ENCODE measurements at places on chromosomes 16 and 17.

DNA sequence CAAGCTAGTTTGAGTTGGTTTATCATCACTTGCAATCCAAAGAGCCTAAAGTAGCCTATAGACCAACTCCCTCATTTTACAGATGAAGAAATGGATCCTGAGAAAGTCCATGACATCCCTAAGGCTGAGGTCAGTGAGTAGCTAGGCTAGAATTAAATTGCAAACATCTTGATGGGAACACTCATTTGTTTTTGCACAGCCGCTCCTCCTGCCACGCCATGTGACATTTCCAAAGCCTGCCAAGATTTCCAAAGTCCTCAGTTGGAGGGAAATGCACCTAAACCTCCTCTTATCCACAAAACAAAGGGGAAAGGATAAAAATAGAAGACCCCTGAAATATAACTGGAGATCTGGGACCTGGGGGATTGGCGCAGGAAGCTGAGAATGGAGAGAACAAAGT, 15.0 kb downstream of the TMEM92 start:
- no peak for DNase-seq

- DNase-seq, result peak; percentile 21
These were observed 18.3 kb downstream of the CIITA start for GRCh38 chr16:10895053-10895946.

GRCh38 chr16:58377932-58378331, 14.3 kb upstream of the GINS3 start:
- DNase-seq, result no peak

- DNase-seq, result no peak
These were observed 53.3 kb upstream of the KCNJ16 start for GRCh38 chr17:70021726-70022125.

DNA sequence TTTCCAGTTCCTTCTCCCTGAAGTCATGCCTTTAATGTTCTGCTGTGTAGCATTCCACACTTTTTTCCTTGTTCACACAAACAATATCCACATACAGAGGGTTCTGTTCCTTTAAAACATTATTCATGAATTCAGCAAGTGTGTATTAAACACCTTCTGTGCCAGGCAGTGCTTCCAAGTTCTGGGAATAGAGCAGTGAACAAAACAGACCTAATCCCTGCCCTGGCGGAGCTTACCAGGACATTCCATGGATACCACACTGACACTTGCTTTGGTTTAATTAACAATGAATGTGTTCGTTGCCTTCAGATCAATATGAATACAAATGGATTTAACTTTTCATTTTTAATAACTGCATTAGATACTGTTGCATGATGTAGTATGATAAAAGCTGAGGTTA, 57.9 kb upstream of the CLEC19A start:
- no peak for DNase-seq

- DNase-seq, result no peak
These were observed 2.3 kb upstream of the ITGAE start for GRCh38 chr17:3803308-3803640.

- no peak for DNase-seq
These were observed 20.7 kb downstream of the TMEM235 start for GRCh38 chr17:78252111-78252634.

Data from stimulated activated CD4-positive, alpha-beta T cell treated with anti-CD3 and anti-CD28 coated beads, Interleukin-15, amount 100 ng/mL, for 48 hours (primary cell).